ENCODE measurements at places on chromosomes 13 and 19. TPM values are rescaled to one million over a fixed set of nuclear protein-coding genes. Genes with fewer than 3 reads are reported as not detected.

- DNase-seq, result no peak
Observed at GRCh38 chr19:15255359-15255990, 23.2 kb upstream of the EPHX3 start.

Gene SPTBN4
- 0.28 TPM for total RNA-seq

Gene ZNF491
- 0.86 TPM for total RNA-seq

GRCh38 chr13:31674051-31674450 lies 65.3 kb upstream of the RXFP2 start:
- DNase-seq, result no peak

Gene TMEM221
- 0.04 TPM for total RNA-seq

GRCh38 chr13:26919311-26919710 lies 158.7 kb upstream of the GPR12 start:
- DNase-seq, result no peak

DNA sequence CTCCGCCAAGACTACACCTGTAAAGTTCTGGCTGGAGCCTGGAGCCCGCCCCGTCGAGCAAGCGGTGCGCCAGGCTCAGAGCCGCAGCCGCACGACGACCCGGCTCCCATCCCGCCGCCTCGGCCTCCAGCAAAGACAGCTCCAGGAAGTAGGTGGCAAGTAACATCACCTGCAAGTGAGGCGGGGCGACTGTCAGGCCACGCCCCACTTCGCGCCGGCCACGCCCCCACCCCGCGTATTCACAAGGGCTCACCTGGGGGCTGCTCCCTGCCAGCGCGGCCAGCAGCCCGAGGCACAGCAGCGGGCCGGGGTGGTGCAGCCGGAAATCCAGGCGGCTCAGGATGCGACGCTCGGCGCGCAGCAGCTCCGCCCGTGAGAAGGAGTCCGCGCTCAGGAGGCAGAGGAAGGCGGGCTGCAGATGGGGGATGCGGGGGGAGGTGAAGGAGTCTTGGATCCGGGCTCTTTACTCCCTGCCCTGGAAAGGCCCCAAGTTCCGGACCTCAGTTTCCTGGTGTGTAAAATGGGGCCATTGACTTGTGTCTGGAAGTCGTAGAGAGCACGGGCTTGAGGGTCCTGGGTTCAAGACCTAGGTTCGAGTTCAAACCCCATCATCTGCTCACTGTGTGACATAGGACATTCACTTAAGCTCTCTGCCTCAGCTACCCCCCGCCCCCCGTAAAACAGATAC lies 3.2 kb downstream of the CCNP start:
- no peak for DNase-seq

DNA sequence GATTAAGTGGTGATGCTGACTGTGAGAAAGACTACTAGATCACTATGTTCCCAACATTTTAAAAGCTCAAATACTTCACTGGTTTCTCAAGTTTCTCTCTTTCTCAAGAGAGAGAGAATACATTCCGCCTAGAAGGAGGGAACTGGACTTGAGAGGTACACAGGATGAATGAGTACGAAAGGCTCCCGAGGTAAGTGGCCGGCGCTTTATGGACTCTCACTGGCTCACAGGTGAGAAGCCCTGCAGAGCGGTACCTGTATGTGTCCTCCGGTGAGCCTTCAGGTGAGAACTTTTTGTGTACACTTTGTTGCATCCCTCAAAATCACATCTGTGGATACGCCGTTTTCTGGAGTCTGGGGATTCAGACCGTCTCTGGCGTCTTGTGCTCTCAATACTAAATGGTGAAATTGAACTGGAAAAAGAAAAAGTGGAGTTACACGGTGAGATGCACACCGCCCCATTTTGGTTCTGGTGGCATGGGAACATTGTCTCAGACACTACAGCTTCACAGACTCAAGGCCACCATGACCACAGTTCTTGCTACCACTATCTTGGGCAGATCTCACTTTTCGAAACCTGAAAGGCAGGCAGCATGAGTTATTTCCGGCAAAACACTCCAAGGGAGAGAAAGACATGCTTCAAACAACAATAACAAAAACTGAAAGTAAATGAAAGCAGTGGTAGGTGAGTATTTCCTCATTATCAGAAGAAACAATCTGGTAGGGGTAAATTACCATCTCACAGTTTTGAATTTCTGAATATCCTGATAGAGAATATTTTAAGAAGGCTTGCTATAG lies 418.9 kb downstream of the KLF12 start:
- DNase-seq, result no peak

GRCh38 chr19:29483944-29484581 lies 41.7 kb upstream of the VSTM2B start:
- no peak for DNase-seq

DNA sequence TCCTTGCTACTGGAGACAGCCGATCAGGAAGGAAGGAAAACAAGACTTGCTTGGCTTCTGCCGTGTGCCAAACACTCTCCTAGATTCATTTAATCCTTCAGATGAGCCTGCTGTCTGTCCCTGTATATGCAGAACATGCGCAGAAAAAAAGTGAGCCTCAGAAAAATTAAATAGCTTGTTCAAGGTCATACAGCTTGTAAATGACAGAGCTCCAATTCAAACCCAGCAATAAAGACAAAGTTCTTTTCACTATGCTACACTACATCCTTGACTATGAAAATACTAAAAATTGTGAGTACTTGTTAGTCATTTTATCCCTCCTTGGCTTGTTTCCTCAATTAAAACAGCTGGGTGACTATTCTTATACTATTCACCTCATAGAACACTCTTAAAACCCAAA lies 121.4 kb downstream of the KCNRG start:
- no peak for DNase-seq

DNA sequence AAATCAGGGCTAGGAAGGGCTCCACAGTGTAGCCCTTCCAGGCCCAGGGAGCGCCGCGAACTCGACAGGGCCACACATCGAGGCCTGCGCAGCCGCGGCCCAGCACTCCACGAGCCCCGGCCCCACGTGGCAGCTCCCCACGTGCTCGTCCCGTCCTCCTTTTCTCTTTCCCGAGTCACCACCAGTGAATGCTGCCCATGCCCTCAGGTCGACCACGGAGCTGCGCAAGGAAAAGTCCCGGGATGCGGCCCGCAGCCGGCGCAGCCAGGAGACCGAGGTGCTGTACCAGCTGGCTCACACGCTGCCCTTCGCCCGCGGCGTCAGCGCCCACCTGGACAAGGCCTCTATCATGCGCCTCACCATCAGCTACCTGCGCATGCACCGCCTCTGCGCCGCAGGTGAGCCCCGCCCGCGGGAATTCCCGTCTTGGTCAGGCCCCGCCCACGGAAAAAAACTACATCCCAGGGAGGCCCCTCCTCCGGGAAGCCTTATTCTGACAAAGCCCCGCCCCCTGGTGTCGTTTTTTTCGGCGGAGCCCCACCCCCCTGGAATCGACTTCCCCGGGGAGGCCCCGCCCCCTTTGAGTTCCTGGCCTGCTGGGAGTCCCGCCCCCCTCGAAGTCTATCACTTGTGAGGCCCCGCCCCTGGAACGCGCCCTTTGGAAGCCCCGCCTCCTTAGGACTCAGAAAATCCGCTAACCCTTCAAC lies 7.0 kb downstream of the HIF3A start:
- DNase-seq, result no peak
